ENCODE measurements at places on chromosomes 2 and 18.

DNA sequence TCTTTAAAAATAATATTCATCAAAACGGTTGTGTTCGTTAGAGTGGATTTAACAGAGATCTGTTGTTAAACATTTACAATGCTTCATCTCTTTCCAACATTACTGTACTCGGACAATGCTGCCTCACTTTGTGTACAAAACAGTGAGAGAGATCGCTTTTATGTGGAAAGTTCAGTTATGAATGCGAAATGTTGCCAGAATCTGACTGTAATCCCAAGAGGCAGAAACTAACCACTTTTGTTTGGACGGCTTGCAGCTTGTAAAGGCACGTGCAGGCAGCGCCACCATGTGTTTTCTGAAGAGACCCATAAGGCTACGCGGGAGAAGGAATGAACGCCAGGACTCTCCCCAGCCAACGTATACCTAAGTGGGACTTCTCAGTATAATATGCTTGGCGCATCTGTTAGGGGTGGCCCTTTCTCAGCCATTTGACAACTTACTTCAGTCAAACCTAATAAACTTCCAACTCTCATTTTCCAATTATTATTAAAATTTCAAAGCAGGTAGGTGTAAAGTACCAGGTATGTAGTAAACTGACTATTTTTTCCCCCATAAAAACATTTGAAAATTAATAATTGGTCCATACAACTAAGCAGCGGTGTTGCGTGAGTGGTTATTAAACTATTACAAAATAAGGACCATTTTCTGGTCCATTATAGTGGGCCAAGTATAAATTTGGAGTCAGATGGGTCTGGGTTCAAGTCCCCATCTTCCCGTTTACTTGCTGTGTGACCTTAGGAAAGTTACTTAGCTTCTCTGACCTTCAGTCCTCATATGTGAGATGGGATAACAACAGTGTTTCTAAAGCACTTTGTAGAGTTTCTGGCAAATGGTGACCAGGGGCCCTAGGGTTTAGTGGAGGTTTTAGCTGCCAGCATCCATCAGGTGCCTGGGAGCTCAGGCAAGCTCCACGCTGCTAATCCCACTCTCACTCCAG is 5.6 kb upstream of the NAPG start:
- peak; percentile 86 for DNase-seq

- DNase-seq: no peak
Observed at GRCh38 chr18:21265971-21266673, 24.1 kb downstream of the GREB1L start.

DNA sequence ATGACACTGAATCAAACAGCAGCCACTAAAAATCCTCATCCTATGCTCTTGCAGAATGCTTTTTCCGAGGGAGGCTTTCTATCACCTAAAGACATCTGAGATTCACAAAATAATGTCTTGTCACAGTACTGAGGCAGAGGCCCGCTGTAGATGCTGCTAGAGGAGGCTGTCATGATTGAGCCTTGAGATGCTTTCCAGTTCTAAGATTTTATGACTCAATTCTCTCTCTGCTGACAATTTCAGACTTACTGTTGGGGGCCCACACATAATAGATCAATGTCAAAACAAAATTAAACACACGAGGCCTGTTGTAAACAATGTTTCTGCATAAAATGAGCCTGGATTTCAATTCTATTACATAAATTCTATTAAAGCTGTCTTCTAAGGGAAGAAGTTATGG is 132.7 kb upstream of the ARL4C start:
- no peak for DNase-seq

DNA sequence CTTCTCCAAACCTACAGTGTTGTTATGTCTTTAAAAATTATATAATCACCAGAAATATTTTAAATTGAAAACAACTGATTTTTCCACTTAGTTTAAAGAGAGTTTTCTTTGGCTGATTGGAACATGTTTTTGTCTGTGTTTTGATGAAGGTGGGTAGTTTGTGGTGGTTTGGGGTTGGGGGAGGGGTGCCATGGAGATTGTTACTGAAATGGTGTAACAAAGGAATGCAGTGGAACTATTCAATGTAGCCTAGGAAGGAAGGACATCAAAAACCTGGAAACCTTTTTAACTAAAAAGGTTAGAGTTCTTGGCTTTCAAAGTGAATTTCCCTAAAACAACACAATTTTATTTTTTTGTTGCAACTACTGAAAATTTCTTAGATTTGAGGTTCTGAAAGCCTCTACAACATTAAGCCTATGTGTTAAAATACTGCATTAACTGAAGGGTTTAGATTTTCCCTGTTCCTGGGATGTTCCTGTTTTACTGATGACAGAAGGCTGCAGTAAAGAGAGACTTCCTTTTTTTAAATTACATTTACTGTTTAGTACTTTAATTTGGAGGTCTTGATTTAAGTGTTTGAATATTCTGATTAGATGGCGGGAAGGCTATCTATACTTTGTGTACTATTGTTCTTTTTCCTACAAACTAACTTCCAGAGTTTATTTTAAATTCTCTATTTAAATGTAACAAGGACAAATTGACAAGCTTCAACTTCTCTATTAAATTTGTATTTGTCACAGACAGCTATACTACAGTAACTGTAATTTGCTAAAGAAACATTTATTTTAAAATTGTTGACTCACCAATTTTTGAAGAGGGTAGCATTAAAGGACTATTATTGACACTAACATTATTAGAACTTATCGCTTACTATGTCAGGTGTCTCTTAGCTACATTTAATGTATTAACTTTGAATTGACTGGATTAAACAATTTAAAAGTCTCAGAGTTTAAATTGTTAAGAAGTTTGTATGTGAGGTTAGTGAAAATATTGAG is 87.7 kb downstream of the LIMS1 start:
- no peak for DNase-seq

DNA sequence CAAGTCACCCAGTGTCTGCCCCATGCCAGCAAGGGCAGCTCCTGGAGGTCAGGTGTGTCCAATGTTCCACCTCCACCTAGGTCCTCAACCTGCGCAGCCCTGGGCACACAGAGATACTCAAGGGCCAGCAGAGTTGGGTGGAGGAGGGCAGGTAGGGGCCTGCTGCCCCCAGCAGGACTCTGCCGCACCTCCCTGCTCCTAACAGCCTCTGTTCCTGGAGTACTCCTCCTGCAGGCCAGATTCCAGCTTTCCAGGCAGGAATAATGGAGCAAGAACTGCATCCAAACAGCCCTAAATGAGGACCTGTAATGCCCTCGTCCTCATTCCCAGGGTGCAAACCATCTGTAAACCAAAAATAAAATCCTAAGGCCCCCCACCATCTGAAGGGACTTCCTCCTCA is 44.4 kb upstream of the ACAA2 start:
- DNase-seq: no peak

DNA sequence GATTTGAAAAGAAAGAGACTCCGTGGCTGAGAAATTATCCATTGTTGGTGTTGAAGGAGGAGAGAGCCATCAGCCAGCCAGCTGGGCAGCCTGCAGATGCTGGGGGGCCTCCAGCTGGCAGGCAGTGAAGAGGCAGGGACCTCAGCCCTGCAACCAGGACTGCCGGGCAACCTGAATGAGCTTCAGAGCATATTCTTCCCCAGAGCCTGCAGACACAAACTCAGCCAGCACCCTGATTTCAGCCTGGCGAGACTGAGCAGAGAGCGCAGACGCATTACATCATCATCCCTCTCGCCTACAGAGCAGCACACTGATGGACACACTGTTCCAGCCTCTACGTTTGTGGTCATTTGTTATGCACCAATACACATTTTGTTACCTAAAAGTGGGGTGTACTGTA is 150.7 kb upstream of the RAB6C start:
- DNase-seq: no peak

DNA sequence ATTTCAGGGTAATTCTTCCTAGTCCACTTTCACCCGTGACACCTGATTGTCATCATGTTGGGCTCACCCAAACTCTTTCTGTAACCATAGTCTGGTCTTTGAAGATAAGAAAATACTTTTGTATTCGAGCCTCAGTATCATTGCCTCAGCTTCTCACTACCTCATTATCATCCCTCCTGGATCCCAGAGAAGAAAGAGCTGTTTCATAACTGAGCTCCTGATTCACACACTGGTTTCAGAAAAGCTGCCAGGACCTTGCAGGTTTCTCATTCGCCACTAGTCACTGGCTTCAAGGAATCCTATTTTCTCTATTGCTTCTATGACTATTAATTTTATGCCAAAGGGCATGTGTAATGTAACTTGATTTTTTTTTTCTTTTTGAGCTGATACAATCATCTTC is 2.9 kb upstream of the CRIM1 start:
- peak; percentile 36 for DNase-seq

GRCh38 chr2:144376460-144376859 is 143.5 kb downstream of the ZEB2 start:
- no peak for DNase-seq

DNA sequence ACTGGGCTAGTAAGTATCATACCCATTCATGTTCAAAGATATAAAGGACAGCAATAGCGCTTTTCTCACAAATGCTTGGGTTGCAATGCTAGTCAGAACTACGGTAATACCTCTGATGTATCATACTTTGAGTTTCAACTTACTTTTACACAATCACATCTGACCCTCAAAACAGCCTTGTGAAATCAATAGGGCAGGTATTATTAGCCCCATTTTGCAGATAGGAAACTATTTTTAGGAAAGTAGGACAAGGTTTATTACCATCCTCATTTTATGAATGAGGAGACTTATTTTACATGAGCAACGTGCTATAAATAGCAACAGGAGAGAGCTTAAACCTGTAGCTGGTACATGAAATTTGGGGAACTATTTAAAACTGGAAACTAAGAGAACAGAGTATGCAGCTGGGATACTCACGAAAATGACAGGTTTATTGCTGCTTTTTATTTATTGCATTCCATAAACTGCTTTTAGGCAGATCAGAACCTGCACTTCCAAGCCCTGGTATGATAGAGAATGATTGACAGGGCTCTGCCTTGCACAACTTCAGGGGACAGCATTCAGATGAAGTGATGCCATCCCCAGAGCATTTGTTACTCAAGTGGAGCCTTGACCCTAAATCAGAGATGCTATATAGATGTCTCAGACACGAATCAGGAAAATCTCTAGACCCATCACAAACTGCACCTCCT is 42.4 kb upstream of the PPM1B start:
- DNase-seq: no peak

DNA sequence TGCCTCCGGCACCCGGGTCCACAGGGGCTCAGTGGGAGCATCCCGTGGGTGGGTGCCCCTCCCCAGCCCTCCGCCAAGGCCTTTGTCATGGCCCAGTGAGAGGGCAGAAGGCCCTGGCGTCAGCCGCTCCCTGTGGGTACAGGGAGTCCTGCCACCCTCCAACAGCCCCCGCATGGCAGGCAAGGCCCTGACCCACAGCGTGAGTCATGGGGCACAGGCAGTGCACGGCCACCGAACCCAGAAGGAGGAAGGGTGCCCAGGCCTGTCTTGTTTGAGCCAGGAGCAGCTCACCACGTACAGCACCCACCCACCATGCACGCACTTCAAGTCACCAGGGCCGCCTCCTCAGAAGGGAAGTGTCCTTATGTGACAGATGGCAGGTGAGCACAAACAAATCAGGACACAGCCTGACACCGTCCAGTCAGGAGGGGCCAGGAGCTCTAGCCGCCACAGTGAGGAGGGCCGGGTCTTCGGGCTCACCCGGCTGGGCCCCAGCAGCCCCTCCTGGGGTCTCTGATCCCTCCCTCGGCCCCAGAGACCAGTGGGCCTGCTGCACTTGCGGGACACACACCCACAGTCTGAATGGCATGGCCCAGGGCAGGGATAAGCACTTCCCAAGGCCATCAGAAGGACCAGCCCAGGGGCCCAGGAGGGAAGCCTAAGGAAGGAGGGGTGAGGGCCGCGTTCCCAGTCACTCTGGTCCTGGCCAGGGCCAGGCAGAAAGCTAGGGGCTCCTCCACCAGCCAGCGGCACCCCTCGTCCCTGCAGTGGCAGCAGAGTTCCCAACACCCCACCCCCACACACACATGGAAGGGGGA is 25.8 kb downstream of the BIN1 start:
- DNase-seq: no peak

- no peak for DNase-seq
Observed at GRCh38 chr2:219643788-219644398, 16.5 kb downstream of the SLC4A3 start.

GRCh38 chr2:88628571-88628939 is 1.3 kb upstream of the EIF2AK3 start:
- DNase-seq: no peak

- DNase-seq: no peak
Observed at GRCh38 chr2:122634256-122634655, 878.8 kb downstream of the TSN start.

Measured in head of caudate nucleus (tissue), 42 donors.